Hematopoietic multipotent progenitor cell treated with erythropoietin and hydrocortisone succinate and interleukin-3 and kit ligand, for 4 days (in vitro differentiated cells): ENCODE measurements at places on chromosomes 1 and 21.

DNA sequence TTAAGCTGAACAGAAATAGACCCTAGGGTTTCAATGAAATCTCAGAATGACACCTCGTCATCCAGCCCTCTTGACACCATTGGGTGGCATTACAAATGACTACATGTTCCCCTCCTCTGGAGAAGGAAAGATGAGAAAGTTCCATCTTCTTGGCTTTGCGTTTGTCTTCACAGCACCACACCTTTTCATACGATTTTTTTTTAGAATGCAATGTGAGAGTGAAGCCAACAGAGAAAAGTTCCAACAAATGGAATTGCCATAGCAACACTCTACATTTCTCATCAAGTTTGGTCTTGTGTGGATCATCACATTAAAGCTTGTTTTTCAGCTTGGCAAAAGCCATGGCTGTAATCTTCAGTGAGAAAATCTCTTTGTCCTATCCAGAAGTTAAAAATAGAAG lies 183.4 kb upstream of the SNX7 start:
- no peak for DNase-seq

GRCh38 chr1:103960710-103961109 lies 211.0 kb downstream of the AMY1C start:
- DNase-seq, result no peak

- no peak for DNase-seq
Observed at GRCh38 chr1:232518349-232518748, 111.6 kb downstream of the SIPA1L2 start.

GRCh38 chr1:6073480-6074053 lies 27.9 kb downstream of the KCNAB2 start:
- no peak for DNase-seq

GRCh38 chr1:168057355-168057754 lies 79.4 kb downstream of the GPR161 start:
- DNase-seq, result no peak

- DNase-seq, result no peak
Observed at GRCh38 chr1:16927711-16928485, 6.2 kb downstream of the CROCC start.

GRCh38 chr1:11706292-11706691 lies 14.8 kb downstream of the DRAXIN start:
- no peak for DNase-seq

- DNase-seq, result no peak
Observed at GRCh38 chr1:15277447-15277838, 30.4 kb downstream of the FHAD1 start.

- DNase-seq, result peak; percentile 18
Observed at GRCh38 chr1:66317248-66317515, 216.8 kb upstream of the SGIP1 start.

GRCh38 chr1:45299981-45300668 lies 26.6 kb upstream of the HPDL start:
- peak; percentile 91 for DNase-seq

GRCh38 chr1:47650205-47650604 lies 212.4 kb downstream of the FOXD2 start:
- no peak for DNase-seq

DNA sequence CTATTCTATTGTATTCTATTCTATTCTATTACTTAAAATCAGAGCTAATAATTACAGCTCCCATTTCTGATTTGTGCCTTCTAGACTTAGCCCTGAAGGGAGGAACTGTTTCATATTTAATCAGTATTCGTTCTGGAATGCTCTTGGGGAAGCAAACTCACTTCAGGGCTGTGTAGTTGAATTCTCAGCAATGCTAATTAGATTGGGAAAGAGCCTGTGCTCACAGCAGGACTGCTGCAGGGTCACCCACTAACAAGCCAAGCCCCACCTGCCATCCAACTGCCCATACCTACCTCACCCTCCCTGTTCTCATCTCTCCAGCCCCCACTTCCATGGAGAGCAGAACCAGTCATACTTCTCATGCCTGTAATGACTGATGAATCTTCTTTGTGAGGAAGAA lies 464.2 kb downstream of the PTPRU start:
- no peak for DNase-seq

DNA sequence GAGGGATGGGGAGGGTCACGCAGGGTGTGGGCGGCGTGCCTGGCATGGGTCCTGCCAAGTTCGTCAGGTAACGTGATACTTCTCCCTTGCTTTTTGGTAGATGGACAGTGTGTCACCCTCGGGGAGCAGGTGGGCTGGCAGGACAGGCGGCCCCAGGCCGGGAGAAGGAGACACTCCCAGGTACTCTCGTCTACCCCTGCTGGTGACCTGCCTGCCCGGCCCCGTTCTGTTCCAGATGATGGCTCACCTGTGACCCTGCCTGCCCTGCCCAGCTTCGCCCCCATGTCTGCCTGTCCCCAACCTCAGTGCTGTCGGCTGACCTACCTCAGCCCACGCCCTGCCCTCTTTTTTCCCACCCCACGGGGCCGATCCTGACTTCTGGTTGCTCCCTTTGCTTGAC lies 144.7 kb downstream of the PCBP3 start:
- no peak for DNase-seq

- peak; percentile 77 for DNase-seq
Observed at GRCh38 chr1:66300972-66301451, 232.9 kb upstream of the SGIP1 start.

DNA sequence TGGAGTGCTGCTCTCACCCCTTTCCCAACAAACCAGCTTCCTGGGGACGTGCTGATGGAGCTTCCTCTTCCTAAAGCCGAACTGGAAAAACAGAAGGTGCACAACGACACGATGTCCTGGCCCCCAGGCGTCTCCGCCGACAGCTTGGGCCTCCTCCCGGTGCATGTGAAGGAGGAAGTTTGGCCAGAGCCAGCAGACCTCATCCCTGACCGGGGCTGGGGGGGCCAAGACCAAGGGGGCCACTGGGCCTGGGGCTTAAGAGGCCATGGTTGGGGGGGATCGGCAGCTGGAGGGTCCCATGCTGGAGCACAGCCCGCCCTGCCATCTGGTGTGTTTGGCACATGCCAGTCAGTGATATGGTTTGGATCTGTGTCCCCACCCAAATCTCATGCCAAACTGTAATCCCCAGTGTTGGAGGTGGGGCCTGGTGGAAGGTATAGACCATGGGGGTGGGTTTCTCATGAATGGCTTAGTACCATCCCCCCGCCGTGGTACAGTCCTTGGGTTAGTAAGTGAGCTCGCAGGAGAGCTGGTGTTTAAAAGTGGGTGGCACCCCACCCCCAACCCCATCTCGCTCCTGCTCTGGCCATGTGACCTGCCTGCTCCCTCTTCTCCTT lies 6.4 kb downstream of the HES4 start:
- no peak for DNase-seq

DNA sequence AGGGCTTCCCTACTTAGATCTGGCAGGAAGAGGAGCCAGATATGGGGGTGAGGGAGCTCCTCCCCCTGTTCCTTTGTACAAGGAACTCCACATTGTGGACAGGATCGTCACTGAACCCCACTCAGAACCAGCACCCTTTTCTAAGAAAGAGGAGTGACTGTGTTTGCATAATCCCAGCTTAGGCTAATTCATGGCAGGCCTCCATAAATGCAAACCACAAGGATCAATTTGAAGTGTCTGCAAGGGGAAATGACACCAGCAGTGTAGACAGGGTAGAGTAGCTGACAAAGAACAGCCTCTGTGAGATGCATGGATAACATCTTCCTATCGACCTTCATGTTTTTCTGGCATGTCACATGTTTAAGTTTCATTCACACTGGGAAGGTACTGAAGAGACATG lies 11.7 kb downstream of the MX1 start:
- no peak for DNase-seq

DNA sequence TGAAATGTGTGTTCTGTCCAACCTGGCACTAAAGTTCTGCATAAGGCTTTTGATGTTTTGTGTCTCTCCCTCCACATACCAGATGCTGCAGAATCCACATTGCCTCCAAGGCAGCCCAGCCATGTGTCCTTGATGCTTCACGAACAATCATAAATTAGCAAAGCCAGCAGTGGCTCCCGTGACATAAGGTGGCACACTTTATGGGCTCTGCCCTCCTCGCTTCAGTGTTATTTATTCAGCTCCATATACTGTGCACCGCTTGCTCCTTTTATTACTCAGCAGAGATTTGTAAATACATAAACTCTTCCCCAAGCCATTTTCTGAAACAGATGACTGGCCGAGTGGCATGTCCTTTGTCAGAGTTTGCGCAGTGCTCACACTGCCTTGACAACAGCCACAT lies 112.8 kb upstream of the SLC35F3 start:
- no peak for DNase-seq

- DNase-seq, result no peak
Observed at GRCh38 chr1:226886122-226886901, 15.9 kb downstream of the PSEN2 start.

DNA sequence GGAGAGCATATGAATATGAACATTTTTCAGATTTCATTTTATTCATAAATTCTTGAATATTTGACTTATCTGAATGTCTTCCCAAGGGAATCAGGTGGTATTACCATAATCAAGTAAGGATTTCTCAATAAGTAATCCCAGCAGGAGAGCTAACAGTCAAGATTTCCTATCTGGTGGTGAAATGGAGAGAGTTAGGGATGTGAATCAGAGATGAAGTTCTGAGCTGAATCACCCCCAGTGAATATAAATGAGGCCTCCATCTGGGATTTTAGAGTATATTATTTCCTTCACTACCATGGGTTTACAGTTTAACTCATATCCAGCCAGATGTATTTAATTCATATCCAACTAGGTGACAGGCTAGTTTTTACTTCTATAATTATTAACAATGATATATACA lies 61.5 kb upstream of the RGS2 start:
- no peak for DNase-seq

- DNase-seq, result no peak
Observed at GRCh38 chr1:14341147-14341546, 257.3 kb upstream of the KAZN start.

DNA sequence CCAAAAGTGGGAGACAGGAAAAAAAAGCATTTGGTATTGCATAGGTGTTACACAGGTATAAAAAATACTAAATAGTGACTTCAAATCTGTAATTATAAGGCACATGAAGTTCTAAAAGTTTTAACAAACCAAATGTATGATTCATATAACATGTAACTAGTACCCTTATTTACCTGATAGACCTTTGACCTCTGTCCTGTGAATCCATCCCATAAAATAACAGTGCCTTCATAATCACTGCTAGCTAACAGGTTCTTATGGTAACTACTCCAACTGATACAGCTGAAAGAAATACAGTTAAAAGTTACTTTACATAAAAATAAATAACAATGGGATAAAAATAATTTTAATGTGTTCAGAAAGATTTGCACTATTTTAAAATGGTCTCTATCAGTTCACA lies 163.5 kb downstream of the COP1 start:
- DNase-seq, result no peak
